D341Med (cell line): ENCODE measurements at places on chromosomes 5 and 9.

DNA sequence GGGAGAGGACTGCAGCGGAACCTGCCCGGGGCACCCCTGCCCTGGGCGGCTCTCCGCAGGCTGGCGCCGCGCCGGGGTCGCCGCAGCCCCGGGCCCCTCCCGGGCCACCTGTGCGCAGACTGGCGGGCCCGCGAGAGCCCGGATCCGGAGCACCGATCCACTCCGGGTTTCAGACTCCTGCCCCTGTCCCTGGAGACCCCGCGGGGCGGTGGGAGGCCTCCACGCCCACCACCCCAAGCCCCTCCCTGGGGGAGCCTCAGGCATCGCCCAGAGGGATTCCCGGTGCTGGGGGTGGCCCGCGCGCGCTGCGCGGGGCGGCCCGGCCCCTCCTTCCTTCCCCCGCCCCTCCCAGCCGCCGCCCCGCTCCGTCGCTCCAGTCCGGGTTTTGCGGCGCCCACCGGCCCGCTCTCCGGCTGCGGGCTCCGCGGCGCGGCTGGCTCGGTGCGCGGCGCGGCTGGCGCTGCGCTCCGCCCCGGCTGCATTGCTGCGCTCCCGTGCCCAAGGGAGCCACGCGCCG lies at the start of gene UNC5A:
Gene UNC5A (plus strand): TSS at position 479 of the 517 bp plus-strand sequence. CDS start 192 bp downstream, outside the sequence.
- peak; percentile 95 for DNase-seq

- no peak for DNase-seq
Measured at GRCh38 chr5:134149571-134150303, 27.0 kb downstream of the SKP1 start.

- no peak for DNase-seq
Measured at GRCh38 chr5:74623748-74624408, 16.6 kb downstream of the ENC1 start.

GRCh38 chr9:3698531-3698930 lies 172.7 kb upstream of the RFX3 start:
- no peak for DNase-seq

DNA sequence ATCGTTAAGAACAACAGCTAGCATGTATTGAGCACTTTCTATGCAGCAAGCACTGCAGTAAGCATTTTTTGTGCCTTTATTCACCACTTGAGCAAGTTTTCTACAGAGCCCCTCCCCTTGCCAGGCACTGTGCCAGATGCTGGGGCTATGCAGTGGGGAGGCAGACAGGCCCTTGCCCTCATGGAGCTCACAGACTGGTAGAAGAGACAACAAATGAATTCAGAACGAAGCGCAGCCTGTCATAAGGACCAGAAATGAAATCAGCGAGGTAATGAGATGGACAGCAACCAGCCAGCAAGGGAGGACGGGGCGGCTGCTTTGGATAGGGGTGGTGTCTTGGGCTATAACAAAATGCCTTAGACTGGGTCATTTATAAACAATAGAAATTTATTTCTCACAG lies 68.8 kb downstream of the C9orf50 start:
- DNase-seq, result peak; percentile 6
